Stimulated activated CD4-positive, alpha-beta T cell treated with anti-CD3 and anti-CD28 coated beads, Interleukin-1b, Interleukin-23, amount 100 ng/mL, for 24 hours (primary cell): ENCODE measurements at places on chromosomes 11 and 22.

DNA sequence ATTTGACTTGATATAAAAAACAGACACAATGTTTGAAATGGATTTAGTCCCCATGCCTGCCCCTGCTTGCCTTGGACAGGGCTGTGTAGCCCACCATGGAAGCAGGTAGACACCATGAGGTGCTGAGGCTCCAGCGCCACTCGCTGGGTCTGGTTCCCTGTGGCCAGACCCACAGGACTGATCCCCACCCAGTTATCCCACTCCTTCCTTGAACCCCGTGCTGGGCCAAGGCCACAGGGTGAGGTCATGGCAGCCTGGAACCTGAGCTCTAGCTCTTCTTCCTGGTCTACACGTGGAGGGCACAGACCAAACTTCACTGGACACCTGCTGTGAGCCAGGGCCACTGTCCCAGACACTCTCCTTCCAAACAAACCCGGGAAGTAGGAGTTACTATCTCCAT is 42.5 kb downstream of the GAB4 start:
- DNase-seq: no peak

GRCh38 chr11:47905358-47906059 is 57.4 kb upstream of the NUP160 start:
- no peak for DNase-seq

GRCh38 chr11:58968251-58968711 is 29.0 kb downstream of the GLYATL1 start:
- DNase-seq: no peak

DNA sequence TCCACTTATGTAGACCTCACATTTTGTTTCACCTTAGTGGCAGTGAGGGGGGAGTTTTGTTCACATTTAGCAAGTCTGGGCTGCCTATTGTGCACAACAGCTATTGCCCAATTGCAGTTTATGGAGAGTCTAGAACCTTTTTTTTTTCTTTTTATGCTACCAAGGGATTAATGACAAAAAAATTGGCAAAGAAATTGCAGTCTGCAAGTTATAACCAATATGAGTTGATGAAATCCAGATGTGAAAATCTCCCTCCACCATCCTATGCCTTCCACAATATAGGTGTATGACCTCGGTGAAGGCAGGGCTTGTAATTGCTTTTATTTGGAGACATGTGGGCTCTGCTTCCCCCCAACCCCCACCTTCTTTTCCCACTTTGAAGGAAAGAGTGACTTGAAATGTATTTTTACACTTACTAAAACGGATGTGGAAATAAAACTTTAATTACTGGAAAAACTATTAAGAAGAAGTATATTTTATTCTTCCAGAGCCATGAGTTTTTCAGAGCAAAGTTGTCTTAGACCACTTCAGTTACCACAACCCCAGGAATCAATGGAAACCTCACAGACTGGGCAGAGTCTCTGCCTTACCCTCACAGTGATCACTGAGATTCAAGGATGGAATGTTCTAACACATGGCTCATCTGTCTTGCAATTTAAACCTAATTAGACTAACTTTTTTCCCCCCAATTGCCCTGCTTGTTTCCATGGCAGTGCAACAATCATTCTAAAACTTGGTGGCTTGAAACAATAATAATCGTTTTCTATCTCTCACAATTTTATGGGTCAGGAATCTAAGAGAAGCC is 120.8 kb upstream of the SLC5A12 start:
- DNase-seq: no peak

GRCh38 chr22:27474711-27475547 is 326.6 kb downstream of the MN1 start:
- DNase-seq: no peak

DNA sequence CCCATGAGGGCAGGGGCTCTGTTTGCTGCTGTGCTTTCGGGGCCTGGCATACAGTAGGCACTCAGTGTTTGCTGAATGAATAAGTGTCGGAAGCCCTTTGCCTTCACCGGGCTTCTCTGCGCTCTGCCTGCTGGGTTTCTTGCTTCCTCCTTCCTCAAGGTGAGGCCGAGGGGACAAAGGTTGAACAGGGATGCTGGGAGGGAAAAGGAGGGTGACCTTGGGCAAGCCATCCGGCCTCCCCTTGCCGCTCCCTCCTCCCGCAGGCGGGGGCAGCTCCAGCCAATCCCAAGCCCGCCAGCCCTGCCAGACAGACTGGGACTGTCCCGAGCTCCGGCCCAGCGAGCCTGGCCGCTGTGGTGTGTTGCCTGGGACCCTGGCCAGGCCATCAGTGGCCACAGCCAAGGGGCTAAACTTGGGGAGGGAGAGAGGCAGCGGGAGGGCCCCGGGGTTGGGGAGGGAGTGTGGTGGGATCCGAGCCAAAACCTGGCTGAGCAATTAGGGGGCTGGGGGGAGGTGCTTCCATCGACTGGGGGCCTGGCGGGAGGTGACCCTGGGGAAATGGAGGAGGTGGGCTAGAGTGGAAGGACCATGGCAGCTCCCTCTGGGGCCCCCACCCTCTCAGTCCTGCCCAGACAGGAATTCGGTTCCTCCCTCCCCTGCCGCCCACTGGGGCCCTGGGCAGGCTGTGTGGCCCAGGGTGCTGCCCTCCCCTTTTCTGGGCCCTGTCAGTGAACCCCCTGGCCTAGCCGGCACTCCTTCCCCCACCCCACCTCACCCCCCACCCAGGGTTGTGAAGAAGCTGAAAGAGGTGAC is 3.4 kb upstream of the RCOR2 start:
- DNase-seq: no peak

- no peak for DNase-seq
These were observed 118.5 kb downstream of the KCNQ1OT1 start for GRCh38 chr11:2581151-2581930.

DNA sequence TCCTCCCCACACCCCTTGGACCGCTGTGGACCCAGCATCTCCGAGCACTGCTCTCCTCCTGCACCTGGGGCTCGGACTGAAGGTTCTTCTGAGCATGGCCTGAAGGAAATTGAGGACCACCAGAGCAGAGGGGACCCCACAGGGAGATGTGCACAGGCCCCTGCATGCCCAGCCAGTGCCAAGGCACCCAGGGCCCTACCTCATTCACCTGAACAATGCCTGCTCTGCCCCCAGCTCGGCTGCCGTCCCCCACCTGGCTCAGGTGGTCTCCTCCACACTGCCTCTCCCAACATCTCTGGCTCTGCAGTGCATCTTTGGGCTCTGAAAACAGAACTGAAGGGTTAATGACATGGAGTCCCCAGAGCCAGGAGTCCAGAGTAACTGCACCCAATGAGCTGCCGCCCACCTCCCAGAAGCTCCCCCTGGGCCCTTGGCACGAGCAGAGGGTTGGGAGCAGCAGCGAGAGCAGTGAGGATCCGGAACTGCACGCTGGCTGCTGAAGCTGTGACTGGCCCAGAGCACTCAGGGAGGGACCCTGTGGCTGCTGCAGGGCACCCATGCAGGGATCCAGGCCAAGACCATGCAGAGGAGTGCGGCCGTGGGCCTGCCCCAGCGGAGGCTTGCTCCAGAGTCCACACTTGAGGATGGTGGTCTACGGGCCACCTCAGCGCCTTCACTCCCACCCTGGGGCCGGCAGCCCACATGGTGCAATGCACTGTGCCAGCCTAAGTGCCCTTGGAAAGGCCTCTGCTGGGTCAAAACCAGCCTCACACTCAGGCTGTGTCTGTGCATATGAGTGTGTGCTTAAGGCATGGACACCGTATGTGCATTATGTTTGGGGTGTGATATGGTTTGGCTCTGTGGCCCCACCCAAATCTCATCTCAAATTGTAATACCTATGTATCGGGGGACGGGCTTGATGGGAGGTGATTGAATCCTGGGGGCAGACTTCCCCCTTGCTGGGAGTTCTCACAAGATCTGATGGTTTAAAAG is 686.1 kb downstream of the TBC1D22A start:
- DNase-seq: no peak

- DNase-seq: no peak
These were observed 24.7 kb downstream of the ALG9 start for GRCh38 chr11:111846636-111847035.

DNA sequence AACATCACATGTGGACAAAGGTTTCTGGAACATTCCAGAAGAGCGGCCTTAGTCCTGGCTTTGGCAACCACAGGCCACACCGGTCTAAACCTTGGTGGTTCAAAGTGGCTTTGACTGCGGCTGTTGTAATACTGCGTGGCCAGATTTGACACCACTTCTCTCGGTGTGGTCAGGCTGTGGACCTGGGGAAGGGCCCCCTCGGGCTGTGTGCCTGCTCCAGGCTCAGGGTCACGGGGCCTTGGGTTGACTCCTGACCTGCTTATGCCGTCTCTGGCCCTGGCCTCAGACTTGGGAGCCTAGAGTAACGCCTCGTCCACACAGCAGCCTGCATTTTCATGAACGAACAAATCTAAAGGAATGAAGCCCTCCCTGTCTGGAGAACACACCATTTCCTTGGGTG is 118.0 kb downstream of the PHF21B start:
- DNase-seq: no peak

GRCh38 chr11:130396965-130397364 is 31.4 kb downstream of the ADAMTS8 start:
- DNase-seq: no peak

DNA sequence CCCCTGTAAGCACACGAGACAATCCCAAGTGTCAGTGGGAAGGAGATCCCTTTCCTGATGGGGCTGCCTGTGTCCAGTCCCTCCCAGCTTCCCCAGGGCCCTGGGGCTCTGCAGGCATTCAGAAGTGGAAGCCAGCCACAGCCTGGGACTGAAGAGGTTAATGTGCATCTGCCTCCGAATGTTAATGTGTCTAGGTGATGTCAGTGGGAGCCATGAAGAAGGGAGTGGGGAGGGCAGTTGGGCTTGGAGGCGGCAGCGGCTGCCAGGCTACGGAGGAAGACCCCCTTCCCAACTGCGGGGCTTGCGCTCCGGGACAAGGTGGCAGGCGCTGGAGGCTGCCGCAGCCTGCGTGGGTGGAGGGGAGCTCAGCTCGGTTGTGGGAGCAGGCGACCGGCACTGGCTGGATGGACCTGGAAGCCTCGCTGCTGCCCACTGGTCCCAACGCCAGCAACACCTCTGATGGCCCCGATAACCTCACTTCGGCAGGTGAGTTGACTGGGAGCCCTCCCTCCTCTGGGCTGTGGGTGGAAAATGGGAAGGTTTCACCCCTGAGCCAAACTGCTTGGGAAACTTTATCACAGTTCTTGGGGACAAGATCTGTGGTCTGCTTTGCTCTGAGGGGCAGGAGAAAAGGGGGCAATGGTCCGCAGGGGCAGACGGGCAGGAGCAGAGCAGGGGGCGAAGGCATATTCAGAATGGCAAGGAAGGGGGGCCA is at the start of gene MCHR1:
Gene MCHR1, plus strand, starts transcription at position 236 of the 715 bp plus-strand sequence. Its CDS starts 169 bp downstream, at position 405.
- DNase-seq: no peak

- DNase-seq: no peak
These were observed 66.3 kb downstream of the PRDM11 start for GRCh38 chr11:45212566-45213315.

- DNase-seq: no peak
These were observed 48.6 kb upstream of the OLFML1 start for GRCh38 chr11:7436657-7437056.

DNA sequence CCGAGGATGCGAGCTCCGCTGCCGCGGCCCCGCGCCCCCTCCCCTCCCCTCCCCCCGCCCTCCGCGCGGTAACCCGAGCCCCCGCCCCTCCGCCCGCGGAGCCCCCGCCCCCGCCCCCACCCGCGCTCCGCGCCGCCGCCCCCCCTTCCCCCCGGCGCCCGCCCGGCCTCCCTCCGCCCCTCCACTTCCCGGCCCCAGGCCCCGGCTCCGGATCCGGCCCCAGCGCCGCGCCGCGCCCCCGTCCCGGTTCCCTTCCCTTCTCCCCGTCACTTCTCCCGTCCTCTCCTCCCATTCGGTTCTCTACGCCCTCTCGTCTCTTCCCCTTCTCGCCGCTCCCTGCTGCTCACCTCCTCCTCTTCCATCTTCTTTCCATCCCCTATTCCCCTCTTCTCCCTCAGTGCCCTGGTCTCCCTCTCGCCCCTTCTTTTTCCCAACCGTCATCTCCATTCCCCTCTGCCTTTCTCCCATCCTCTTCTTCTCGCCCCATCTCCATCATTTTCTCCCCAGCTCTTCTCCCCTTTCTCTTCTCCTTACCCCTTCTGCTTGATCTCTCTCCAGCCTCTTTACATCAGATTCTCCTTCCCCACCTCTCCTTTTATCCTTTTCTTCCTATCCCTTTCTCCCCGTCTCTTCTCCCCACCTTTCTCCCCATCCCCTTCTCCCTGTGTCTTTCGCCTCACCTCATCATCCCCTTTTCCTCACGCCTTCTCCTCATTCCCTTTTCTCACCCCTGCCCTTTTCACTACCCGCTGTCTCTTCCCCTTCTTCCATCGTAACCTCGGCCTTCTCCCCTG is at the start of gene DCHS1:
Gene DCHS1, minus strand, starts transcription at position 20 of the 794 bp plus-strand sequence. CDS start 14,196 bp downstream, outside the sequence.
- no peak for DNase-seq

DNA sequence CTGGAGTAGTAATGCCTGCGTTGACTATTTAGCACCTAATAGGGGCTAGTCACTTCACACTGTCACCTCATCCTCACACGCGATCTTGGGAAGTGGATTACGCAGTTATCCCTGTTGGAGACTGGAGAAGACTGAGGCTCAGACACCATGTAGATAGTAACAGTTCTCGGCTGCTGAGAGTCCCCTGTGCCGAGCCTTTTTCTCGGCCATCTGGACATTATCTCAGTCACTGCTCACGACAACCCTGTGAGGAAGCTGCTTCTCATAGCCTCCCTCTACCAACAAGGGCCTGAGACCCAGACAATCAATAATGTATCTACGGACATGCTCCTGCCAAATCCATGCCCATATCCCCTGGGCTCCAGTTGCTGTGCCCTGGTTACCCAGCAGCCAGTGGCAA is 25.9 kb downstream of the SCUBE1 start:
- DNase-seq: no peak

GRCh38 chr11:498297-499181 is 8.5 kb downstream of the RNH1 start:
- no peak for DNase-seq

DNA sequence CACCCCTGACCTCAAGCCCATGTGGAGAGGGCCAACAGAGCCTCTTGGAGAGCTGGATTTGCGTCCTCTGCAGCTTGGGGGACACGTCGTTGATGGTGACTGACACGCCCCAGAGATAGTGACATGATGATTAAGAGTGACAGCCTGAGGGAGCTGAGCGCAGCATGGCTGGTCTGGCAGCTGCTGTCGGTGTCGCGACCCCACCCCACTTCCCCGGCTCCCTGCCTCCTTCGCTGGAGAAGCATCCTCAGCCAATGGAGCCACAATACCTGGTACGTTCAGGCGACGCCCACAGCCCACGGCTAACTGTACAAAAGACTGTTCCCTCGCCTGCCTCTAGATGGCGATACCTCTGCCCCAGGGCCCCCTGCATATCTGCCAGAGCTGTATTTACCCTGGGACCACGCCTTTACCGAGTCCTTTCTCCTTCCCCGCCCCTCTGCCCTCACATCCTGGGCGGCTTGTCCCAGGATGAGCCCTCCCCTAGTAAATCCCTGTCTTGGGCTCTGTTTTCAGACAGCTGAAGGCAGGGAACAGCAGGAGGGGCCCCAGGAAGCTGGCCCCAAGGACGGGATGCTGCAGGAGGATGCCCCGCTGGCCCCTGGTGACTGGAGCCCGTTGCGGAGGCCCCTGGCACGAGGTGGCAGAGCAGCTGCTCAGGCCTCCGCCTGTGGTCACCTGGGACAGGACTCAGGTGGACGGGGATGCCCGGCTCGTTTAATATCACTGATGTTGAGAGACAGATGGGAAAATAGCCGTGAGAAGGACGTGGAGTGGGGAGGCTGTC is 90.6 kb downstream of the RPS6KA4 start:
- peak; percentile 23 for DNase-seq

- no peak for DNase-seq
These were observed 50.2 kb upstream of the BID start for GRCh38 chr22:17824457-17824856.
